ENCODE measurements at places on chromosomes 11 and 22. TPM values are rescaled to one million over a fixed set of nuclear protein-coding genes. Genes with fewer than 3 reads are reported as not detected.

LRRN4CL gene
- 0.80 TPM for total RNA-seq

DCUN1D5 gene
- total RNA-seq, result 37.1 TPM

EHF gene
- 0.76 TPM for total RNA-seq

GAS2L1 gene
- total RNA-seq, result 0.80 TPM

BBOX1 gene
- total RNA-seq, result 0.42 TPM

ANKK1 gene
- 0.14 TPM for total RNA-seq

CELSR1 gene
- 3.7 TPM for total RNA-seq

ACTN3 gene
- total RNA-seq, result 0.05 TPM

CREB3L1 gene
- 1.3 TPM for total RNA-seq

SLC15A3 gene
- total RNA-seq, result 17.5 TPM

GRCh38 chr22:40335358-40335757 is 10.9 kb upstream of the ADSL start:
- no peak for DNase-seq

DNA sequence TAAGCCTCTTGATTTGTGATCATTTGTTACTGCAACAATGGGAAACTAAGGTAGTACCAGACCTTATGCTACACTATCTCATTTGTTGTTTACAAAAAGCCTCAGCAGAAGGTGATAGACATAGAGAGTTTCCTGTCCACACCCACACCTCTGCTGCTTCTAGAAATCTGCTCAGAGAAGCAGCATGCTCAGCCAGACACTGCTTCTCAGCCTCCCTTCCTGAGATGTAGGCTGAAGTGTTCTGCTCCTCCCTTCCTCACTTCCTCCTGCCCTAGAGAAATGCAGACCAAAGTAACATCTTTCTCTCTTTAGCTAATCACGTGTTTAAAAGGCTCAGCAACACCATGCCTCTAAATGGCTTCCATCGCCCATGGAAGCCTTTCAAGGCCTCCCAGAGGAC is 88.4 kb downstream of the SLC1A2 start:
- peak; percentile 18 for DNase-seq

- DNase-seq, result no peak
These were observed 44.0 kb downstream of the FEZ1 start for GRCh38 chr11:125452125-125452470.

- no peak for DNase-seq
These were observed 70.1 kb downstream of the MICAL2 start for GRCh38 chr11:12180257-12181205.

DNA sequence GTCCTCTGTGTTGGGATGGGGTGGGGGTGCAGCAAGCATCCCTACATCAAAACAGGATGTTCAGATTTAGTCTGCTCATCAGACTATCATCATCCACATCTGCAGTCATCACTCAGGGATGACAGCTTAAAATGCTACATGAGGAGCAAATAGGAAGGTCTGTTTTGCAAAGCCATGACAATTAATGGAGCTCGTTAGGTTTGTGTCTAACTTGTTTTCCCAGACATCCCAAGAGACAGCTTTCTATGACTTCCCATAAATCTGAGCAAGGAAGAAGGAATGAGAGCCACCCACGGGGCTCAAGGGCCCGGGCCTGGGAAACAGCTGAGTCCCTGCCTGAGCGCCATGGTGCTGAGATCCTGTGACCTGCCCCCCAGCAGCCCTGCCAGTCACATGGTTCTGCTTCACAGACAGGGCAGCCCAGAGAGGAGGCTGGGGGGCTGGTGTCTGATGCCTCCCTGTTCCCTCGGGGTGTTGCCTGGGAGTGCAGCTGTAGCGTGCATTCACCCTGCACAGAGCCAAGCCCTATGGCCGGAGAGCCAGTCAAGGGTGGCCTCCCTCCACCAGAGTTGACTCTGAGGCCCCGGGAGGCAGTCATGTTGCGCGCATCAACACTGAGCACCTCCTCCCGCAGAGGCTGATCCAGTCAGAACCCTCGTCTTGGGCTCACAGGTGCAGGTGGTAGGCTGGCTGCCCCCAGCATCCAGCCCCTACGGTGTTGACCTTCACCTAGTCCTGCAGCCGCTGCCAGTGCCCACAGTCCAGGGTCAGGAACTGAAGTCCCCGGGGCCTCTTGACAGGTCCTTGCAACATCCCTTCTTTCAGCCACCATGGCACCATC is 12.1 kb downstream of the DERL3 start:
- DNase-seq, result no peak

DNA sequence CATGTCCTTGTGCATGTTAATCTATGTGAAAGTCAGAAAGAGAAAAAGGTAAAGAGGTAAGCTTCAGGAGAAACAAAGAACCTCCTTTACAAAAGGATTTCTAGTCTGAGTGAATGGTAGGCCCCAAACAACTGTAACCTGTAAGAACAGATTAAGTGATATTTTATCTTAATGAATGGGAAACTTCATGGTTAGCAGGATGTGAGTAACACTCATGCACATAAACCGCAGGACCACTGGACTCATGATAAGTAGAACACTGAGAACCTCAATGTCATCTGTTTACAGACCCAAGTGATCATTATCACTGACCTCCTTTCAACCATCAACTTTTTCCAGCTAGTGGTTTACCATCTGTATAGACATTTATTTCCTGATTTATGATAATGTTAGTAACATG is 19.9 kb downstream of the OR8G5 start:
- DNase-seq, result no peak

- DNase-seq, result no peak
These were observed 50.5 kb upstream of the LRRC55 start for GRCh38 chr11:57131080-57131790.

- no peak for DNase-seq
These were observed 11.4 kb upstream of the DENND5A start for GRCh38 chr11:9276571-9276970.

GRCh38 chr11:91625495-91625894 is 599.1 kb upstream of the FAT3 start:
- DNase-seq, result no peak

DNA sequence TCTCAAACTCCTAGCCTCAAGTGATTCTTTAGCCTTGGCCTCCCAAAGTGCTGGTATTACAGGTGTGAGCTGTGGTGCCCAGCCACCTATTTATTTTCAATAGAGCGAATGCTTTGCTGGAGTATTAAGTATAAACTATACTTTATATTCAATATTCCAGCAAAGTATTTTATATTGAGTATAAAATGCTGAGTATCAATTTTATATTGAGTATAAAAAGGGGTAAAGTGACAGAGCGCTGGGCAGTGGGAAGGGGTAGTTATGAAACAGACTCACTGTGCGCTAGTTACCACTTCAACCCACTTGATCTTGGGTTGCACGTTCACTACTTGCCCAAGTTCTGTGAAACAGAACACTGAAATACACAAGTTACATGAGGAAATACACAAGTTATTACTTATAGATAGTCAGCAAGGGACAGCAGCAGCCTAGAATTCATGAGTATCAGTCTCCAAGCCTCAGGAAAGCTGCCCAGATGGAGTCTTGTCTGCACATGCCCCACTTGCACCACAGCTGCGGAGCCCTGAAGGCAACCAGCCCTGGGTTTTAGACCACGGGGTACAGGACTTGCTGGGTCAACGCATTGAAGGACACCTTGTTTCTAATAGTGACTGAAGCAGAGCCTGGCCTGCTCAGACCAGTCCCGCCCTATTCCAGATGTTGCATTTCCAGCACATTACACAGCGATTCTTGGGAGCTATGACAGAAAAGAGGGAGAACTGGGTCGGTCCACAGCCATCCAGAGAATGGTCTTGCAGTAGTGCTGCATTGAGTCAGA is 51.6 kb upstream of the SYT13 start:
- no peak for DNase-seq

DNA sequence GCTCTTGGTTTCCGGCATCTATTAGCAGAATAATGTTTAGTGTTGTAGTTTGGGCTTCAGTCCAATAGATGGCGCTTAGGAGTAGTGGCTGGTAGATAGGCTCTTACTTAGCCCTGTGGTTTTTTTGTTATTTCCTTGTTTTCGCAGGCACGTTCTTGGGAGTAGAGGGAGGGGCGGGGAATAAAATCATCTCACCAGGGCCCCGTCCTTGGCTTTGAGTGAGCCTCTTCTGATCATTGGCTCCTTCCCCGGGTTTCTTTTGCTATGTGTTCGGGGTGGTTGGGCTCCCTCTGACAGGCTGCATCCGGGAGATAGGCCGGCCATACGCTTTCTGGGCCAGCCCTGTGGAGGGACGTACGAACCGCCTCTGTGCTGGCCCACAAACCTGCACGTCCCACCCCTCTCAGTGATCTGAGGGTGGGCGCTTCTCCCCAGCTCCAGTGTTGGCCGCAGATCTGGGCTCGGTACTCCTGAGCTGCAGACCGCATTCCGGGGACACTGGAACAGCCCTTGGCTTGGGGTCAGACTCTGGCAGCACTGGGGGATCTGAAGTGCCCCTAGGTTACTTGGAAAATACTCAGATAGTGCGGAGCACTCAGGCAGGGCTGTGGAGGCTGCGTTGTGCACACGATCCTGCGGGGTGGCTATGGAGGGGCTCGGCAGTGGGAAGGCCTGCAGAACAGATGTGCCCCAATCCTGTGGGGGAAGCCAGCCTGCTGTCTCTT is 217.0 kb downstream of the DYNC2H1 start:
- peak; percentile 48 for DNase-seq

- no peak for DNase-seq
These were observed 42.6 kb upstream of the TUB start for GRCh38 chr11:8038393-8038792.

DNA sequence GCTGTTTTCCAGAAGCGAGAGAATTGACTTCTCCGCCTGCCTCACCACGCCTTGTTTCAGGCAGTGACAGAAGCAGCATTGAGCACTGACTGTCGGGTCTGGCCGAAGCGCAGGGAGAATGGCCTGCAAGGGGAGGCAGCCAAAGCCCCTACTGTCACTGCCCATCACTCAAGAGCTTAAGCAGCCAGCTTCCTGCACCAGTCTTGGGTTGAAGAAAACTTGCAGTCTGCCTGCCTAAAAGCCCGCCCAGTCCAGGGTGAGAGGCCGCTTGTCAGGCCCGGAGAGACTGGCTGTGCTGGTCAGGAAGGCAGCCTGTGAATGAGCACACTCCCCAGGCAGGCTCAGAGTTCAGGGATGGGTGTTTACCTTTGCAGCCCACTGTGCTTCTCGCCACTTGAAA is 108.3 kb downstream of the PKNOX2 start:
- no peak for DNase-seq

DNA sequence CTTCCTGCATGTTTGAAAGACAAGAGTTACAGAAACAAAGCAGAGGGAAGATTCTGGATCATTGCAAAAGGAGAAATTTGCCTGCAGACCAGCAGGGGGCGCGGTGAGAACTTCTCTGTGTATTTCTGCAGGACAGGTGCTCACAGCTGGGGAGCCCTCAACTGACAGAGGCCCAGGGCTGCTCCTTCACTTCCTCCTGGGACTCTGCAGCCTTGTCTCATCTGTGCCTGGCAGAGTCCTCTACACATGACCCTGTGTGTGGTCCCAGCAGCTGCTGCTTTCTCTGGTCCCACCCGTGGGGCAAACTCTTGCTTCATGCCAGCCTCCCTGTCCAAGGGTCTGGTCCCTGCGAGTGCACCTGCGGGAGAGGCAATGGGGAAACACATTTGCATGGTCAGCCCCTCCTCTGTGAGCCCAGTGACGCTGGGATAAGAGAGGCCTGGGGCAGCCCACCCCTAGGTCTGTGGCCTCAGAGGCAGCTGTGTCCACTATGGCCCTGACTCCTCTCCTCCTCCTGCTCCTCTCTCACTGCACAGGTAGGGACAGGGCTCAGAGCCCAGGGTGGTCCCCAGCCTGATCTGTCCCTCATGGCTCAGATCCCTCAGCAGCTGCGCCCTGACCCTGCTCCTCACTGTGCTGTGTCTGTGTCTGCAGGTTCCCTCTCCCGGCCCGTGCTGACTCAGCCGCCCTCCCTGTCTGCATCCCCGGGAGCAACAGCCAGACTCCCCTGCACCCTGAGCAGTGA is 43.2 kb upstream of the VPREB1 start:
- DNase-seq, result no peak

GRCh38 chr11:69884751-69885150 is 65.5 kb upstream of the FGF3 start:
- no peak for DNase-seq

- DNase-seq, result no peak
These were observed 59.1 kb upstream of the POU2AF2 start for GRCh38 chr11:111186308-111186915.

- no peak for DNase-seq
These were observed 2048.3 kb upstream of the RAG2 start for GRCh38 chr11:38646382-38646781.

GRCh38 chr11:93330446-93330984 is at the start of gene DEUP1:
Gene DEUP1 (plus strand): TSS chr11:93330742. CDS start chr11:93332260, 1,518 bp downstream.
- DNase-seq, result peak; percentile 29

DNA sequence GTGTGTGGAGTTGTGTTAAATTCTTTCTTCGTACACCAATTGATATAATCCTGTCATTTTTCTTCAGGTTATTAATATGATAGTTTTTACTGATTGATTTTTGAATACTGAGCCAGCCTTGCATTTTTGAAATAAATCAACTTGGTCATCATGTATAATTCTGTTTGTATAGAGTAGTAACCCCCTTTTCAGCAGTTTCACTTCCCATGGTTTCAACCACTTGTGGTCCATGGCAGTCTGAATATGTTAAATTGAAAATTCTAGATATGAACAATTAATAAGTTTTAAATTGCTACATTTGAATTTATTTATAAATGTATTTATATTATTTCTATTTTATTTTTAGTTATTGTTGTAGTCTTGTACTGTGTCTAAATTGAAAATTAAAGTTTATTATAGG is 32.6 kb downstream of the MS4A6A start:
- DNase-seq, result no peak

- no peak for DNase-seq
These were observed 34.8 kb upstream of the TEAD1 start for GRCh38 chr11:12639388-12639787.

GRCh38 chr11:128931668-128932067 is 11.0 kb downstream of the TP53AIP1 start:
- no peak for DNase-seq

GRCh38 chr11:923691-924405 is 1.8 kb upstream of the AP2A2 start:
- no peak for DNase-seq

GRCh38 chr11:134331354-134332188 is at the start of gene GLB1L2:
Gene GLB1L2 (plus strand): TSS chr11:134331988. CDS start chr11:134332062, 74 bp downstream.
- DNase-seq, result peak; percentile 74

GRCh38 chr11:3745161-3745560 is 52.2 kb downstream of the NUP98 start:
- DNase-seq, result no peak

GRCh38 chr11:118988280-118988679 is 9.7 kb upstream of the CENATAC start:
- DNase-seq, result no peak

DNA sequence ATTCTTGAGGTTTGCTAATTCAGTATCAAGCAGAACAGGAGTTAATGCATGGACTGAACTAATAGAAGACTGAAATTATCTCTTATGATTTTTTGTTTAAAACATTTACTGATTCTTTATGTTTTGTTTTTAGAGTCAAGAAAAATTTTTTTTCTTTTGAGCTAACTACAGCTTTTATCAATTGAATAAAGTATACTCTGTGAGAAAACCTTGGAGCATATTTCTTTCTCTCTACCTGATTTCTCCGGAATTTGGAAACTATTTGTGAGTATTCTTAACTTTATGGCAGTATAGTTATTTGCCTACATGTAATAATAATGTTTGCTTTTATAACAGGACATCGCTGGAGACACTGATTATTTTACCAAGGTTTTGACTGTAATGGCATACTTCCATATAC is 18.1 kb upstream of the CRTAM start:
- no peak for DNase-seq

- no peak for DNase-seq
These were observed 17.7 kb downstream of the ELF5 start for GRCh38 chr11:34495724-34496377.

GRCh38 chr11:120268686-120269085 is 28.7 kb downstream of the POU2F3 start:
- no peak for DNase-seq

GRCh38 chr11:101211407-101211975 is 81.9 kb upstream of the PGR start:
- DNase-seq, result no peak
